Psoas muscle (tissue), 8 donors: ENCODE measurements at places on chromosomes 2 and 18. TPM values are rescaled to one million over a fixed set of nuclear protein-coding genes. Genes with fewer than 3 reads are reported as not detected.
A peak's percentile ranks its signal among the peaks of the same experiment; 100 is the strongest.

Gene ABHD3
- total RNA-seq = 12.4 TPM

Gene LRRTM4
- total RNA-seq = not detected

Gene DYTN
- not detected for total RNA-seq

Gene C1QL2
- total RNA-seq = not detected

Gene GPR35
- total RNA-seq = 0.92 TPM

Gene G6PC2
- total RNA-seq = not detected

Gene FOXD4L1
- 0.21 TPM for total RNA-seq

Gene GPBAR1
- 0.25 TPM for total RNA-seq

Gene NTSR2
- not detected for total RNA-seq

Gene TSPYL6
- total RNA-seq = not detected

GRCh38 chr2:74149570-74150319 is 2.0 kb upstream of the BOLA3 start:
- DNase-seq = no peak

- DNase-seq = peak; percentile 13
Measured at GRCh38 chr2:238267341-238267710, 21.1 kb downstream of the PER2 start.

DNA sequence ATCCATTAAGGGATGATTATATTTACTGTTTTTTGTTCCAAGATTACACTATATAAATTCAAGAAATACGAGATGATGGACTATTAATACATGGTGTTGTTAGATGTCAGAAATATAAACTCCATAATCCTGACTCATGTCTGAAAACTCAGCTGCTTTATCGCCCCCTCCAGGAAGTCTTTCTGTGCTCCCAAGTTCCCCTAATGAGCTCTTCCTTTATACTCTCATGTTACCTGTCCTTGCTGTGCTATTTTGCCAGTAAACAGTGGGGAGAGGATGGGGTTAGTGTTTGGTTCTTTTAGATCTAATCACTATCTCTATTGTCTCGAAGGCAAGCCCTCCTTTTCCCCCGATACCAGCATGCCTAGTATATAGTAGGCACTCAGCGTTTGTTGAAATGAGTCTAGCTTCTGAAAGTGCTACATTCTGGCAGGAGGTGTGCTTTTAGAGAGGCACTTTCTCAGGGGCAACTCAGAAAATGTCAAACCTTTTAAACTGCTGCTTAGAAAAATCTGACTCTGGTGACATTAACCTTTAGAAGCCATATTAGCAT is 21.4 kb upstream of the BARD1 start:
- no peak for DNase-seq

- DNase-seq = no peak
Measured at GRCh38 chr2:23354554-23354953, 30.4 kb upstream of the KLHL29 start.

- DNase-seq = no peak
Measured at GRCh38 chr2:84797271-84797670, 83.6 kb downstream of the TRABD2A start.

DNA sequence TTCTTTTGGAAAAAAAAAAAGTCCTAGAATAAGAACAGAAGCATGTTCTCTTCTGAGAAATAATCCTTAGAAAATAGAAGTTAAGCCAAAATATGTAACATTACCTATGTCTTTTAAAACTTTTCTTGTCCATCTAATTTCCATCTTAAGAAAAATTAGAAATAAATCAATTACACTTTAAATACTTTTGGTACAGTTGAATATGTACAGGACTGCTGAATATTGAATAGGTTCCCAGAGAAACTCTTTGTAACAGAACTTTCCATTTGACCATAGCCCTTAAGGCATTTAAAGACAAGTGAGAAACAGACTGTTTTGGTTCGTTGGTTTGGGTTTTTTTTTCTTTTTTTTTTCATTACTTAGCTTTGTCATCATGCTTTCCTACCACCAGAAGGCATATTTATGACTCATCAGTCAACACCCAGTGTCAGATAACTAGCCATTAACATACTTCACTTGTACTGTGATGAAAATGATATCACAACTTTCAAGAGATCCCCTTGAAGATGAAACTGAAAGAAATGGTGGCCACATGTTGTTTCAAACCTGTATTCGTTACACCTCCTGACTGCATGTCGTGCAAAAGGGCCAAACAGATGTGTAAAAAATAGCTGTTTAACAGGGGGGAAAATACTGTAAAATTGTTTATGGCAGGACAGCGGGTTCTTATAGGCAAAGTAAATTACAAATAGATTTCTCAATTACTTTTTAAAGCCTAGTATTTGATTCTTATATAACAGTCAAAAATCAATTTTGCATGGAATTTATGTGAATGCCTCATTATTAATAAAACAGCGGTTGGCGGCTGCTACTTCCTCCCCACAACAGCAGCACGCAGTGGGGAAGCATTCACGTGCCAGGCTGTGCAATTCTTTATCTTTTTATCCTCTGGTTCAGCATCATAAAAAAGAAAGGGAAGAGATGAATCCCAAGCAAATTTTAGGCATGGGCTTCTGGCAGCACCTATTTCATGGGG is 280.7 kb upstream of the HNRNPA3 start:
- DNase-seq = no peak

DNA sequence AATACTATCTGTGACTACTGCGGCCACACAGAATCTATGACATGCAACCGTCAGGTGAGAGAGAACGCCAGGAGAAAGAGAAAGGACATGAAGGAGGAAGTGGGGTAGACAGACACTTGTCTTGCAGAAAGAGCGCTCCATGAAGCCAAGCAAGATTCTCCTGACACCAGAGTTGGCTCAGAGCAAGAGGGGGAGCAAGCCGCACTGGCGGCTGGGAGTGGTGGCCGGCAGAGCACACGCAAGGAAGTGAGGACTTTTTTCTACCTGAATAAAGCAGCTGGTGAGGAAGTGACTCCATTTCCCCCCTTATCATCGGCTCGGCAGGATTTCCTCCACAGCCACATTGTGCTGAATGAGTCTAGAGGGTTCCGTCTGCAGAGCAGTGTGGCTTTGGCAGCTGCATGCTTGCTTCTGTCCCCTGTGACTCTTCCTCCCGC is 181.6 kb downstream of the BCL2 start:
- DNase-seq = peak; percentile 61

- DNase-seq = no peak
Measured at GRCh38 chr2:112693596-112693995, 27.2 kb upstream of the NT5DC4 start.

DNA sequence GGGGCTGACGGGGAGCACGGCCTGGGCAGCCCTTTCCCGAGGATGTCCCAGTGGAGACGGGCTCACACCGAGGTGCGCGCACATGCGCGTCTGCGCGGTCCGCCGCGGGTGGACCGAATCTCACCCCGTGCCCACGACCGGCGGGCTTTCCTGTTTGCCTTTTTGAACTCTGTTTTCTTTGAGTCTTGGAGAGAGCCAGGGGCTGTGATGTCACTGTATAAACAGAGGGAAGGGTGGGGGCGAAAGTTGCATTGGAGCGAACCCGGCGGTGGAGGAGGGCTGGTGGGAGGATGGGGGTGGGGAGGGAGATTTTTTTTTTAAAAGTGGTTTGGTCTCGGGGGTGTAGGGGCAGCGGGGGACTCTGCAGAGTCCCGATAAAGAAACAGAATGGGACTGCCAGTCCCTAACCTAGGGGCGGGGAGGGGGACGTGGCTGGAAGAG is 141.2 kb upstream of the CTAGE1 start:
- DNase-seq = peak; percentile 56

GRCh38 chr2:8847400-8847799 is 10.0 kb upstream of the KIDINS220 start:
- DNase-seq = no peak

DNA sequence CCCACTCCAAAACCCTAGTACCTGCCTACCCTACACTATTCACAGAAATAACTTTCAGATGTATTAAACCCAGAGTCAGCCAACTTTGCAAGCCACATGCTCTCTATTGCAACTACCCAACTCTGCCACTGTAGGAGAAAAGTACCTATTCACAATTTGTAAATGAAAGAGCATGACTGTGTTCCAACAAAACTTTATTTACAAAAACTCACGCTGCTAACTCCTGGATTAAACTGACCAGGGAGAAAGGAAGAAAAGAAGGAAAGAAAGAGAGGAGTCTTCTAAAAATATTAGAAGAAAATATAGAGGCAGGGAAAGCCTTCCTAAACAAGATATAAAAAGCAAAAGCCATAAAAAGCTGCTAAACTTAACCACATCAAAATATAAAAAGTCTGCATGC is 24.6 kb downstream of the SLC1A4 start:
- no peak for DNase-seq

DNA sequence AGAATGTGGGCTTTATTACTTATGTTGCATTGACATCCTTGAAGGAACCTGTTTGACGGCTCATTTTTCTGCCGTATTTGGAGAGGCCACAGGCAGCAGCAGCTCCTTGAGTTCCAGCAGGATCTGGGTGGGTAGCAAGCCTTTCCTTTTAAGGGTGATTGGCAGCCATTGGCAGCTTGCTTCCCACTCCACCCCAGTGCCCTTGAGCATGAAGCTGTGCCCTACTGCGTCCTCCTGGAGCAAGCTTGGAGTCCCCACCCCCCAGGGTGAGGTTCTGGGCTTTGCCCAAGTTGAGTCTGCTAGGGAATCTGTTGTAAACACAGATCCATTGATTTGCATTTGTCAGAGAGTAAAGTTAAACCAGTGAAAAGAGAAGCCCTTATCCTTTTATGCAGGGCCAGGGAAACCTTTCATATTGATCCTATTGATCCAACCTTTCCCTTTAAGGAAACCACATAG is 9.2 kb downstream of the ONECUT2 start:
- DNase-seq = no peak

DNA sequence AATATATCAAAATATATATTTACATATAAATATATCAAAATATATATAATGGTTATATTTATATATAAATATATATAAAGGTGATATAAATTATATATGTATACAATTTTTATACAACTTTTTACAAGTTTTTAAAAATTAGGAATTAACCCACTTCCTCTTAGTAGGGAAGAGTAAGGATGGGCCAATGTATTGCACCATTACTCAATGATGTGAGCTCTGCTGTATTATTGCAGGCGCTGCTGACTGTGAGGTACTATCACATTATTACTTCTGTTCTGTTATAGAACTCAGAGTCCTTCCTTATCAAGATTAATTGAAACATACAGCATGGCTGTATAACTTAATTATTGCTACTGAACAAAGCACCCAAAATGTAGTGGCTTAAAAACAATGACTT is 46.0 kb downstream of the CCDC195 start:
- DNase-seq = no peak

DNA sequence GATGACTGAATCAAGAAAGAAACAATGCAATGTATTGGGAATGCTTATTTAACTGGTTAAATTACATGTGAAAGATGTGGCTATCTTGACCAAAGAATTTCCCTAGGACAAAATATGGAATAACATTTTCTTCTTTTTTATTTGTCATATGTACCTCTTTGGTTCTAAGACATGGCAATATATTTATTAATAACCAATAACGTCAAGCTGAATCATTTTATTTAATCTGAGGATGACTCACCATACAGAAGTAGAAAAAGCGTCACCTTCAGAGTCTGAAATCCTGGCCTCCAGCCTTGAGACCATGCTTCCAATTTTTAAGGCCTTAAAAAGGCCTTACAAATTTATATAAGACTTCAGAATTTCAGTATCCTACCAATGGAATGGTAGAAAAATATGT is 1464.9 kb downstream of the SUCLG1 start:
- no peak for DNase-seq

DNA sequence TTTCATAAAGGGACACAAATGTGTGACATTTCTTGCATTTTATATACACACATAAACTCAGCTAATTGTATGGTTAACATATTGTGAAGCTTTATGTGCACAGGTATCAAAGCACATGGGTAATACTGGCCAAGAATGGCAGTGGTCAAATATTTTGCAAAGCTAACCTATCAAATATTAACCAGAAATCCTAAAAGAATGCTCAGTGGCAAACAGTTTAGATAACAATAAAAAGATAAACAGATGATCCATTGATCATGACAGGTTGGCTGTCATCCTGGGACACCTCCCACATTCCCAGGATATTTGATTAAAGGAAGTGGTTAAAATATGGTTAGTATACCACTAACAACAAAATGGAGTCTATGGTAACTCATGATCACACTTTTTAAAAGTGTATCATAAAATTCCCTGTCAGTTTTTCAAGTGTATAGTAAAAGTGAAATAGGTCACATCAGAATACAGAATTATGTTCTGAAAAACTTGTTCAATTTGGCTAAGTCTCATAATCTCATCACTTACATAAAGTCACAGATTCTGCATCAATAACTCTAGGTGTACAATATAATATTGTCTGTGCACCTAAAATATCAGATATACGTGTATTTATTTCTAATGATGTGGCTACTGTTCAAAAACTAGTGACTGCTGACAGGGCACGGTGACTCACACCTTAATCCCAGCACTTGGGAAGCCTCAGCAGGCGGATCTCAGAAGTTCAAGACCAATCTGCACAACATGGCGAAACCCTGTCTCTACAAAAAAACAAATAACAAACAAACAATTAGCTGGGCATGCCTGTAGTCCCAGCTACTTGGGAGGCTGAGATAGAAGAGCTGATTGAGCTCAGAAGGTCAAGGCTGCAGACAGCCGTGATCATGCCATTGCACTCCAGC is 48.9 kb downstream of the CDH2 start:
- no peak for DNase-seq

DNA sequence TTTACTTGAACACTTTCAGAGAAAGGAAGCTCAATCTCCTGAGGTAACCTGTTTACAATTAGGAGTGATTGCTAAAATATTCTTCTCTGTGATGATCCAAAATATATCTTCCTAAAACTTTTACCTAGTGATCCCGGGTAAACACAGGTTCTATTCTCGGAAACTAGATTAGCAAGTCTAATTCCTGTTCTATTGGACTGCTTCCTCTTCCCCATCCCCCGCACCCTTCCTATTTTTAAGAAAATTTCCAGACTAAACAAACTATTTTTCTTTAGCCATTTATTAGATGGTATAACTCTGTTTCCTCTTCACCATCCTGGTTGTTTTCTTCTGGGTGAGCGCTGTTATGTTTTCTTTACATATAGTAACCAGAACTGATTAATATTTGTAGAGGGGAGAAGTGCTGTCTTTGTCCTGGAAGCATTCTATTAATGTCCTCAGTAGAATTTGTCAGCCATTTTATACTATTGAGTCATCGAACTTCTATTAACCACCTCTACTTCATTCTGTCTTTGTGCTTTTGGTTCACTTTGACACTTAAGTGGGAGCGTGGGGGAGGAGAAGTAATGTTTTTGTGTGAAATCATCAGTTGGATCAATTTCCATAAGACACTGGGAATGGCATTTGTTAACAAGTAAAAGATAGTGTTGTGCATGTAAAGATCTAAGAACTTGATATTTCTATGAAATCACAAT is 31.8 kb downstream of the CREB1 start:
- DNase-seq = no peak

GRCh38 chr18:49894517-49895226 is 81.3 kb upstream of the ACAA2 start:
- no peak for DNase-seq
